ENCODE measurements at places on chromosomes 6 and 20.

GRCh38 chr20:23337312-23337711 lies 13.3 kb upstream of the NXT1 start:
- no peak for DNase-seq

- no peak for DNase-seq
Measured at GRCh38 chr20:35947489-35947888, 6.8 kb downstream of the SCAND1 start.

DNA sequence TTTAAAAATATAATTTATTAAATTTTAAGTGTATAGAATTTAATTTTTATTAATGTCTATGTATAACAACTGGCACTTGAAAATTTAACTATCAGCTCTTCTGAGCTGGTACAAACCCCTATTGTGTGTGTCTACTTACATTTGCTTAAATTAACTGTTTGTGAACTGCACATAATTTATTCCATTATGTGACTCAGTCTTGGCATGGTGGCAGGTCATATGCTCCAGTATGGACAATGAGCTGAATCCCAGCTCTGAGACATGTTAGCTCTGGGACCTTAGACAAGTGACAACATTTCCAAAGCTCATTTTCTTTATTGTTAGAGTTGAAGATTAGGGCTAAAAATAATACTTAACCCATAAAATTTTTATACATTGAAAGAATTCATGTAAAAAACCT lies 526.1 kb upstream of the MARCKS start:
- no peak for DNase-seq

GRCh38 chr6:137217801-137218472 lies 1.2 kb downstream of the IFNGR1 start:
- no peak for DNase-seq

GRCh38 chr6:137291441-137291840 lies 72.3 kb upstream of the IFNGR1 start:
- no peak for DNase-seq

DNA sequence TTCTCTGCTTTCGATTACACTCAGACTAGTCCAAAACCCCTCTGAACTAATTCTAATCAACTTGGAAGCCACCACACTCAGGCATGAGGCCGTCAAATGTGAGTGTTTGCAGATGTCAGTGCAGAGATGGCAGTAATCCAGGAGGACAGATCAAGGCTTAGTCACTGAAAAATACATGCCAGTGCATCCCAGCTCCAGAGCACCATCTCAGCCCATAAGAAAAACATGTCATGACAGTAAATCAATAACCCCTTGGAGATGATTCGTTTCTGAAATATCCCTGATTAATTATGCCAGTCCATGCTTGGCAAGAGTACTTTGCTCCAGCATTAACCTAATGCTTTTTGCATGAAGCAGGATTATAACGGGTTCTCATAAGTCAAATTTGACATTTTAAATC lies 179.5 kb downstream of the ADAT2 start:
- no peak for DNase-seq

DNA sequence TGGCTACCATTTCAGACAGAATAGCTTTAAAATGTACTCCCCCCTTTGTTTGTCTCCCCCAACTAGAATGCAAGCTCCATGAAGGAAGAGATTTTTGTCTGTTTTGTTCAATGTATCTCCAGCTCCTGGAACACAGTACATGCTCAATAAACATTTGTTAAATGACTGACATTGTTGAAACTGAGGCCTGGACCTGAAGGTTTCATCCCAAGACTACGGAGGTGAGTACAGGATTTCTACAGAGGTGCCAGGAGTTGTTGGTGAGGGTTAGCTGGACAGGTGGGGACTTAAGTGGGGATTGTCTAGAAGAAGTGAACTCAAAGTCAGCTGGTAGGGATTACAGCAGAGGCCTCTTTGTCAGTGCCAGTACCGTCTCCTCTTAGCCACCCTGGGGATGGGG lies 19.4 kb downstream of the VEGFA start:
- no peak for DNase-seq
